ENCODE measurements at places on chromosomes 4 and X.

- no peak for DNase-seq
These were observed 11.3 kb downstream of the UBA1 start for GRCh38 chrX:47204970-47205369.

DNA sequence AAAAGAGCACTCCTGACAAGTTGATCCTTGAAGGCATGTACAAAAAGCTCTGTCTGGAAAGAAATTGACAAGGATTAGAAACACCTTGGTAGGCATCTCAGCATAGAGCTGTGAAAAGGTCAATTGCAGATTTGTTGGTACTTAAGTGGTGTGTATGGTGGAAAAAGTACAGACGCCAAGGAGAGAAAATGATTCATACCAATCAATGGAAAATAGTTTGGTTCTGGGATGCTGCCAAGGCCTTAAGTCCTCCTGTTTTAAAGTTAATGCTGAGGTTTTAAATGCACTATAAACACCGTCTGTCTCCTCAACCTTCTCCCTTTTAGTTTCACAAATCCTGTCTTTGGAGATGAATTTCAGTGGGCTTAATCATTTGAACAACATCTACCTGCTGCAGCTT lies 524.1 kb downstream of the IL15 start:
- DNase-seq = no peak

DNA sequence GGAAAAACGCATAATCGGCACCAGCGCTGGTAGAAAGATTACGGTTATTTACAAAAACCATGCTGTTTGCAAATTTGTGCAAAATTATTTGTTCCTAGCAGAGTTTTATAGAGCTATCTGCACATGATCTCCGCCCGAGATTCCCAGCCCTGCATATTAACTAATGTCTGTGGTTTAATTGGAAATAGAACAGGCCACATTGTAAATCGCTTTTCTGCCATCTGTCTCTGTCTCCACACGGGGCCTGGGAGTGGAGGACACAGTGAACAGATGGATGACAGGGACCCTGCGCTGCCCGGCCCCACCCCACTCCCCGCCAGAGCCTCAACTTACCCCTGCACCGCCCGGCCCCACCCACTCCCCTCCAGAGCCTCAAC lies 126.9 kb downstream of the FAM53A start:
- DNase-seq = no peak

DNA sequence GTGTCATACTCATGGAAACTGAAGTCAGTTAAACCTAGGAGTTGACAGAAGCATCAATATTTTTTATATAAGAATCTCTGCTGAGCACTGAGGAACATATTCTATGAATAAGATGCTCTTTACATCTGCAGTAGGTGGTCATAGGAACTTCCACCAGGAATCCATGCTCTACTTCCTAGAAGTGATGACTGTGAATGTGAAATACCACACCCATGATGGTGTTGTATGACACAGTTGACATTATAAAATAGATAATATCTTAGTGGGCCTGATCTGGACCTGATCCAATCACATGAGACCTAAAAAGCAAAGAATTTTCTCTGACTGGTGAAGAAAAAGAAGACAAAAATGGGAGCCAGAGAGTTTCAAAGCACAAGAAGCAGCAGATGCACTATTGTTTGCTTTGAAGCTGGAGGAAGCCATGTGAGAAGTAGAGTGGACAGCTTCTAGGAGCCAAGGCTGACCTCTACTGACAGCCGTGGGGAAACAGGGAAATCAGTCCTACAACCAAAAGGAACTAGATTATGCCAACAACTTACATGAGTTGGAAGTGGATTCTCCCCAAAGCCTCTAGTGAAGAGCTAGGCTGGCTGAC lies 68.6 kb upstream of the HS3ST1 start:
- no peak for DNase-seq

DNA sequence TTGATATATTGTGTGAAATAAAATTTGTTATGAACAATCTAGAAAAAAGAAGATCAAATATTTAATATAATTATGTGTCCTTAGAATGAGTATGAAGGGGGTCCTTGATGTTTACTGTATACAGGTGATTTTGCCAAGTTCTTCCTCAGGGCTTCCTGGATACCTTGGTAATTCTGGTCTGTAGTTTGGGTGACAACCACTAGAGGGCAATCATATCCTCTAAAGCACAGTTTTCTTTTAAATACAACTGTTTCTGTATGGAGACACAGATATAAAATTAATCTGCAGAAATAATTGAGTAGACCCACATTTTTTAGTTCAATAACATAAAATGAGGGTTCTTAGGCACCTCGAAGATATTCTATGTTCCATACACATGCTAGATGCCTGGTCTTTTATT lies 157.7 kb downstream of the SPANXN1 start:
- DNase-seq = no peak

DNA sequence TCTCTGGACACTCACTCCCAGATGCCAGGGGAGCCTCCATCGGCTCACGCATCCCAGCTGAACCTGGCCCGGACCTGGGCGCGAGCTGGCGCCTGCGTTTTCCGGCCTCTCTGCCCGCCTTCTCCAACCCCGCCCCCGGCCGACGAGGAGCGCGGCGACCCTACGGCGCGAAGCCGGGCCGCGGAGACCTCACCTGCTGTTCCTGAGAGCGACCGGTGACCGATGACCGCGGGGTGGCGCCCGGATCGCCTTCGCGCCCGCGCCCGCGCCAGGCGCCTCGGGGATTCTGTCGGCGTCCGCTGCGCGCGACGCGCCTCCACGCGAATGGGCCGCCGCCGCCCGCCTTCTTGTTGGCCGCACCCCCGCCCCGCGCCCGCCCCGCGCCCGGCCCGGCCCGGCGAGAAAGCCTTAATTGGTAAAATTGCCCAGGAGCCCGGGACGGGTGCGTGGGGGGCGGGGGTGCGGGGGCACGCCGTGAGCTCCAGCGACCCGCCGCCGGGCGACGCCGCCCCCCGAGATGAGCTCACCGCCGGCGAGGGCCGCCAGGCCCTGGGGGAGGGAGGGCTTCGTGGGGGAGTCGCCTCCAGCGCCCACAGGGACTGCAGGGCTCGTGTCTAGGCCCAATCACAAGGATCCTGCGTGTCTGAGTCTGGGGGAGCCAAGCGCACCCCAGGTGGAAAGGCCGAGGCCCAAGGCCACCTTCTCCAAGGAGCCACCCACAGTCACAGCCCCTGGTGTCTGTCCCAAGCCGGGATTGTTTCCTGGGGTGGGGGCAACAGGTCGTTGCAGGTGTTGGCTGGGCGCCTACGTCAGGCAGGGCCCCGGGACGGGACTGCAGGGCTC lies at the start of gene FLNA:
Gene FLNA (minus strand): TSS at position 322 of the 843 bp plus-strand sequence. CDS start 3,389 bp downstream, outside the sequence.
- no peak for DNase-seq

- DNase-seq = no peak
These were observed 342.7 kb downstream of the PDGFC start for GRCh38 chr4:156628858-156629257.

DNA sequence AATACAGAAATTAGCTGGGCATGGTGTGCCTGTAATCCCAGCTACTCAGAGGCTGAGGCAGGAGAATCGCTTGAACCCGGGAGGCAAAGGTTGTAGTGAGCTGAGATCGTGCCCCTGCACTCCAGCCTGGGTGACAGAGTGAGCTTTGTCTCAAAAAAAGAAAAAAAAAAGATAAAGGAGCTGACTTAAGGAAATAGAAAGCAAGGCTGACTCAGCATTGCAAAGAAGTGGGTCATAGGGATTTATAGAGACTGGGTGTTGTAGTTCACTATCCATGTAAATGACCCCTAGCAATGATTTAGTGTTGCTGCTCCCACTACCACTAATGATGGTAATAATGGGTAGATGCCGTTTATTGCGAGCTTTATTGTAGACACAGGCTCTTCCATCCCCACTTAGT lies 47.6 kb downstream of the ADD1 start:
- DNase-seq = no peak

- no peak for DNase-seq
These were observed 3.7 kb downstream of the PPP1R3F start for GRCh38 chrX:49273181-49273727.

DNA sequence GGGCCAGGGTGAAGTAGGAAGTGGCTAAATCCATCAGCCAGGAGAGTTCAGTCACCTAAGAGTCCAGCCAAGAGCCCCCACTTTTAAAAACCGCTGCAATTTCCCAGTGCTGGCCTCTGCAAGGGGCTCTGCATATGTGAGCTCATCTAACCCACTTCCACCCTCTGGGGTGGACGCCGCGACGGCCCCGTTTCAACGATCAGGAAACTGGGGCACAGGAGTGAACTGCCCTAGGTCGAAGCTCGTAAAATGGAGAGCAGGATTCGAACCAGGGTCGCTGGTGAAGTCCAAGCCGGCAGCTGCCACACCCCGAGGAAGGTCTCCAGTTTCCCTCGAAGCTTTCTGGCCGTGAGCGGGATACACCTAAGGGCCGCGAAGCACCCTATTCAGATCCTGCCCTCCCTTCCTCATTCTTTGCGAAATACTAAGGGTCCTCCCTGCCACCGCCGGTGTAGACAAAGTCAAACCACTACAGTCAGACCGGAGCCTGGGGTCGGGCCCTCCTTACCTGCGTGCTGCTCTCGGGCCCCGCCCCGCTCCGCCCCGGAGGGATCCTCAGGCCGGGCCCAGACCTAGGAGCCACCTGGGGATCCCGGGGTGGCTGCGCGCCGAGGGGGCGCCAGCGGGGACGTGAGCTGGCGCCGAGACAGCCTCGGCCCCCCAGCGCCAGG lies 446 bp downstream of the EVC2 start:
- DNase-seq = no peak

- no peak for DNase-seq
These were observed 59.6 kb downstream of the RPS3A start for GRCh38 chr4:151158979-151159378.

GRCh38 chr4:51890760-51891159 lies 47.8 kb downstream of the DCUN1D4 start:
- no peak for DNase-seq

DNA sequence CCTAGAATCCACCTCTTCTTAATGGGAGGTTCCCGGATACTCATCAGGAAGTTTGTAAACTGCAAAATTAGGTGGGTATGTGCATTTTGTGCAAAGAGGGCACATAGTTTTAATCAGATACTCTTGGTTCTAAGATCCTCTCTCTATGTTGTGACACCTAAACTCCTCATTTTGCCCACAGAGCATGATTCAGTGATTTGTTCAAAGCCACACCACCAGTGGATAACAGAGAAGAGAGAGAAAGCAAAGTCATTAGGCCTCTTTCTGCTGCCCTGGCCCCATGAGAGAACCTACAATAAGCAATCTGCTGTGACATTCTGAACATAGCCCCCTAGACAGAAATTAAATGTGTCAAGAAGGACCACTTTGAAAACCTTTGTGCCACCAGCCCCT lies 72.3 kb upstream of the STIM2 start:
- DNase-seq = no peak

- no peak for DNase-seq
These were observed 61.0 kb downstream of the HPRT1 start for GRCh38 chrX:134520860-134521390.

GRCh38 chr4:176762661-176763308 lies 29.9 kb downstream of the VEGFC start:
- DNase-seq = no peak

- no peak for DNase-seq
These were observed 40.8 kb upstream of the CLDN24 start for GRCh38 chr4:183362916-183363542.

DNA sequence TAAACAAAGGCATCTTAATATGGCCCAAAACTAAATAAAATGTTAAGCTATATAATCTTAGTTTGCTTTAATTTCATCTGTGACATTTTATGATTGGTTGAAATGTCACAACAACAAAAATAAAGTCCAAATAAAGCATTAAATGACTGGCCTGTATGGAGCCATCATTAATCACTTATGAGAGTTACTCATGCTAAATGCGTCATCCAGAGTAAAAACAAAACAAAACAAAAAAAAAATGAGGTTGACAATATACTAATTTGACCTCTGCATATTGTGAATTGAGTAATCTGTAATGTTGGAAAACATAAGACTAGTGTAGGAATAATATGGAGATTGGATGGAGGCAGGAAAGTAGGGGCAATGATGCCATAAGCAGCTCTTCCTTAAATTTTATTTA lies 139.7 kb downstream of the MAPK10 start:
- DNase-seq = no peak

- no peak for DNase-seq
These were observed 41.2 kb downstream of the LONRF3 start for GRCh38 chrX:119015407-119016237.

DNA sequence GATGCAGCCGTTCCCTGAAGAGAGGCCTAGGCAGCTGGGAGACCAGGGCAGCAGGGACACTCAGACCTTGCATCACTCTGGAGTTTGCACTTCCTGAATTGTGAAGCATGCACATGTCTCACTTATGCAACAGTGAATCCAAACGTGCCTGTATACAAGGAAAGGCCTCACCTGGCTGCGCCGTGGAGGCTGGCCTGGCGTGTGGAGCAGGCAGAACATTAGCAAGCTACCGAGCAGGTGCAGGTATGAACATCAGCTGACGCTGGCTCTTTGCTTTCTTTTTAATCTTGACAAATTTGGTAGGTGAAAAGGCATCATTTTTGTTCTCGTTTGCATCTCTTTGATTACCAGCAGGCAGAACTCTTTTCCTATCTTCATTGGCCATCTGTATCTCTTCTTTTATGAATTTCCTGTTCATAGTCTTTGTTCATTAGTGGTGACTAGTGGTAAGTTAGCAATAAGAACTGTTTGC lies 37.1 kb upstream of the IRAK1 start:
- no peak for DNase-seq

DNA sequence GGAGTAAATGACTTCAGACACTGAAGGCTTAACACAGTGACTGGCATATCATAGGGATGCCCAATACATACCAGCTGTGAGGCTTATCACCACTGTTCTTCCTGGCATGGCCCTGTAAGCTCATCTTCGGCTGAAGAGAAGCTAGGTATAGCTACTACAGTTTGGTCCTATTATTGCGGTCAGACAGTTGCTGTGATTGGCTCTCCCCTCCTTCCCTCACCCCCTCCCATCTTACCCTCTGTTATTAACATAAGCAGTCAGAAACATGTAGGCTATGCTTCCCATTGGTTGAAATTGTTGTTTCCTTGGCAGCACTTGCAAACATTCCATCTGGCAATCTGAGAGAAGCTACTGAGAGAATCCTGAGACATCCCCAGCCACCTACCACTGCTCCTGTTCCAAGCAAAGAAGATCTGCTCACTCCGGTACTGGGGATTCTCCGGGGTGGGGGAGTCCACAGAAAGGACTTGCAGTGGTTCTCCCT lies at the start of gene AKAP14:
Gene AKAP14 (plus strand): TSS at position 51 of the 484 bp plus-strand sequence. CDS start 7,331 bp downstream, outside the sequence.
- no peak for DNase-seq

DNA sequence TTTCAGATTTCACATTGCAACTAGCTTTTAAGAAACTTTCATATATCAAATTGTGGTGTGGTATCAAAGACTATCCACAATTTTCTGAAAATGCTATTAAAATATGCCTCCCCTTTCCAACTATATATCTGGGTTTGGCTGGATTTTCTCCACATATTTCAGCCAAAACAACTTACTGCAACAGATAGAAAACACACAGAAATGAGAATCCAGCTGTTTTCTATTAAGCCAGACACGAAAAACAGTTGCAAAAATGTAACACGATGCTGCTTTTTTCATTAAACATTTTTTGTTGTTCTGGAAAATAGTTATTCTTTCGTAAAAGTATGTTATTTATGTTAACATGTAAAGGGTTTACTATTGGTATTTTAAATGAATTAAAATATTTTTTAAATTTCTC lies 33.1 kb downstream of the DCTD start:
- DNase-seq = no peak

Data from activated T-helper 1 cell treated with anti-CD3 and anti-CD28 coated beads, Interleukin-2, amount 50 U/mL, for 16 hours (primary cell).